ENCODE measurements at places on chromosomes 7 and 10.

DNA sequence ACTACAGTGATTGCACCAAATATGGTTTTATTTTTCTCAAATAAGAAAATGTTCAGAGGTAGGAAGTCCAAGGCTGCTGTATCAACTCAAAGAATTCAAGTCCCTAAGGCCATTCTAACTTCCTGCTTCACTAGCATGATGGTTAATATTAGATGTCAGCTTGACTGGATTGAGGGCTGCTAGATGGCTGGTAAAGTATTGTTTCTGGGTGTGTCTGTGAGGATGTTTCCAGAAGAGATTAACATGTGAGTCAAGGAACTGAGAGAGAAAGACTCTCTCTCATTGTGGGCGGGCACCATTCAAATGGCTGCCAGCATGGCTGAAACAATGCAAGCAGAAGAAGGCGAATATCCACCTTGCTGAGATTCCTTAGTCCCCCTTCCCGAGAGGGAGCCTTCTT lies 77.4 kb upstream of the NRBF2 start:
- DNase-seq: no peak

GRCh38 chr7:13021566-13022300 lies 334.3 kb downstream of the ARL4A start:
- no peak for DNase-seq

DNA sequence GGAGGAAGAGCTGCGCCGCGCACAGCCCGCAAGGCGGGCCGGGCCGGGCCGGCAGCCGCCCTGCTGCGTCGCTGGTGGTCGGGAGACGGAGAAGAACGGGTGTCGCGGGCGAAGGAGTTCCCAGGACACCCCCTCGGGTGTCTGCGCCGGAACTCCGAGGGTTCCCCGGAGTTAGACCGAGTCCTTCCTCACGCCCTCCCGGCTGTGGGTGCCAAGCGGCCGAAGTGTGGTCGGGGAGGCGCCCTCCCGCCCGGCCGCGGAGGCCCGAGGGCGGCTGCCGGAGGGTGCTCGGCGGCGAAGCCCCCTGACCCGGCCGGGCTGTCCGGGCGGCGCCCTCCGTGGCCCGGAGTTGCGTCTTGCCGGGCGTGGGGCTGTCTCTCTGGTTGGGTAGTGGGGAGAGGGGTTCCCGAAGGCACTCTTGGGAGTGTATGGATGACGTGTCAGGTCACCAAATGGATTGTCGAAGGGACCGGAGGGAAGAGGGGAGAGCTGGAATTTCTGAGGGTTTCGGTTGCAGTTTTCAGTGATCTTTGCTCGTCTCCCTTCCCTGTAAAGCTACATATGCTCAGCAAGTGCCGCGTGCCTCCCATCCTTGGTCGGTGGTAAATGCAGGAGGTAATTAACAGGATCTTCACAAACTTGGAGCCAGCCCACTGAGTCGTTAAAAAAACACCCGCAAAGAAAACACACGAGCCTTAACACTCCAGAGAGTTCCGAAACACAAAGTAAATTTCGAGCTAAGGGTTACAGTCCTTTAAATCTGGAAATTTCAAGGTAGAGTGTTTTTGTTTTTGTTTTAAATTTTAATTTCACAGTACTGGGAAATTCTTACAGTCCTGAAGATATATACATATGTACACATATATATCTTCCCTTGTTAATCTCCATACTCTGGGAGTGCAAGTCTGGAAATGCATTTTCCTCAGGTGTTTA lies 871 bp downstream of the ST7 start:
- peak; percentile 81 for DNase-seq

DNA sequence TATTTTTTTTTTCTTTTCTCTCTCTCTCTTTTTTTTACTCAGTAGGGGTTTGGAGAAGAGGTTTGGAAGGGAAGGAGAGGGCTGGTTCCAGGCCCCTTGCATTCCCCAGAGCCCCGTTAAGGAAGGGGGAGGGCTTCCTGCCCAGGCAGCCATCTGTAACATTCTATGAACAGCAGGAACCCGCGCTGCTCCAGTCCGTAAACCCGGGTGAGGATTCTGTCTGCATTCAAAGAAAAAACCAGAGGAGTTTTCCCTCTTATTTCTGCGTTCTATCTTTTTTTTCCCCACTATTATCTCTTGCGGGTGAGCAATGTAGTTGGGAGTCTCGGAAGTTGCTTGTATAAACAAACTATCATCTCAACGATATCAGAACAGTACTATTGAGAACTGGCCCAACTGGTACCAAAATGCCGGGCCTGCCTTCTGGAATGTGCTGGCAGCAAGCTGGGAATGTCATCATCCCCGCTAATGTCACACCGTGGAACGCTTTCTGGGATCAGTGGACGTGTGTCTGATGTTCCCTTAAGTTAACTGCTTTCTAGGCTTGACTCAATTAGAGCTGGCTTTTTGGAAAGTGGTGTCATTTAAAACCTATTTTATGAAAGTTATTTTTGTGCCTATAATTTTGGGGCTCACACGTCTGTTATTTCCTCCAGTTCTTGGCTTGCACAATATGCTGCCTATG lies 153.1 kb upstream of the MEOX2 start:
- DNase-seq: peak; percentile 85

GRCh38 chr10:102611514-102612087 lies 32.7 kb upstream of the TRIM8 start:
- DNase-seq: no peak

GRCh38 chr7:18796216-18796615 lies 300.7 kb downstream of the HDAC9 start:
- DNase-seq: no peak

- DNase-seq: peak; percentile 30
These were observed 621 bp upstream of the MORN4 start for GRCh38 chr10:97633921-97634320.

GRCh38 chr7:135917721-135918120 lies 59.4 kb downstream of the MTPN start:
- no peak for DNase-seq

DNA sequence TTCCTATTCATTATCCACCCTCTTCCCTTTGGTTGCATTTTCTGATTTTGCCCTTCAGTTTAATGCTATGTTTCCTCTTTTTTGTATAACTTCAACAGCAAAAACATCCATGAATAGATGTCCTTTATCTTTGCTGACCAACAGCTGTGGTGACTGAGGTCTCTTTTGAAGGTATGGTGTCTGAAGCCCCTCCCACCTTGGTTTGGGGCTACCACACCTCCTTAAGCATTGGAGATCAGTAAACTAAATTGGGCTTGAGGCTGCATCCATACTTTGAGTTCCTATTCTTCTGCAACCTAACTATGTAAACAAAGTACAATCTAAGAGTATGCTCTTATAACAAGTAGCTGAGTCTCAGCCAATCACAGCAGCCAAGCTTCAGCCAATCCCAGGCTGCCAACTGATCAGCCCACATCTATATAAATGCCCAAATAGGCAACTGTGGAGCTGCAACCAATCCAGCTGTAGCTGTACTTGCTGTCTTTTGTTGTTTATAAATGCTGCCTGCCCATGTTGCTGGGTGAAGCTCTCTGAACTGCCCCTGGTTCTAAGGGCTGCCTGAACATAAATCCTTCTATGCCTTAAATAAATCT lies 69.4 kb upstream of the PDLIM1 start:
- DNase-seq: peak; percentile 18

DNA sequence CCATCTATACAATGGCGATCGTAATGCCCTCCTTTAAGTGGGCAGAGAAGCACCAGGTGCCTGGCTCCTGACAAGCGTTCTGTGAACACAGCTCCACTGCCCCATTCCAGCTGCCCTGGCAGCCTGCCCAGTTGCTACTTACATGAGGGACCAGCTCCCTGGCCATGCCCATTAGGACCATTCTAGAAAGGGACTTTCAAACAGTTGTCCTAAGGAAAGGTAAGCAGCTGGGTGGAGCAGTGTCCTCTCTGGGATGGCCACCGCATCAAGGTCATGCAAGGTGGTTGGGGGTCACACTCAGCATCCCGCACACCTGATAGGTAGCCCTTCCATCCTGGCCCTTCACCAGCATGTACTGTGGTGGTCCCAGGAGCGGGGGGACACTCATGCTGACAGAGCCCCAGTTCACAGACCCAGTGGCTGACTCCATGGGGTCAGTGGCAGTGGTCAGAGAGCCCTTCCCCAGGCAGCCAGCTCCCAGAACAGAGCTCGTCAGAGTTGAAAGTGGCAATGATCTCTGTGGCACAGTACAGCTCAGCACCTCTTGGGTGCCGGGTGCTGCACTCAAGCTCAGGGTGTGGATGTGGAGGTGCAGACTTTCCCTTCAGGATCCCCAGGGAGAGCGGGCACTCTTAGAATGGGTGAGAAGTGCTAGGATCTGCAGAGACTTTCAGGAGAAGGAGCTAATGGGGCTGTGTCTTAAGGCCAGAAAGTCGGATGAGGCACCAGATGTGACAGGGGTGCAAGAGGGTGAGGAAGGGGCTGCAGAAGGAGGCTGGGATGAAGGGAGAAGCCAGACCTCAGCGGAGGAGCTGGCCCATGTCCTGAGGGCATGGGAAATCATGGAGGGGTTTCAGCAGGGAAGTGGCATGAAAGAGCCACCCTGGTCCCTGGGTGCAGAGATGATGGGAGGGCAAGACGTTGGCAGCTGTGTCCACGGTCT lies 10.9 kb downstream of the MMRN2 start:
- DNase-seq: no peak

GRCh38 chr10:113959383-113959760 lies 84.3 kb upstream of the ADRB1 start:
- no peak for DNase-seq

- no peak for DNase-seq
These were observed 40.5 kb upstream of the ZNF107 start for GRCh38 chr7:64625114-64626082.

GRCh38 chr10:72243822-72244437 lies 27.9 kb upstream of the ASCC1 start:
- DNase-seq: peak; percentile 23

DNA sequence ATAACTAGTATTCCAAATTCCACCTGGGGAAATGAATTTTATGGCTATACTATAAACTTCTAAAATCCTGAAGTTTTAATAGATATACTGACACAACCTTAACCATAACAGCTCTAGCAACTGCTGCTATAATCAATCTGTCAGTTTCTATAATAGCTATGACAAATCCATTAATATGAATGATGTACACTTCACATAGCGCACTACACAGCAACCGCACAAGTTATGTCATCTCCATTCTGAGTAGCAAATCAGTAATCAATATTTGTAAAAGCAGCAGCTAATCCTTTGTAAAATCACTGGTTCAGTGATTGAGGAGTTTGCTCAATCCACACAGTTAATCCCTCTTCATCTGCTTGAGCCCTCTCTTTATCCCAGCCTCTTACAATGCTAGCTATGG lies 105.3 kb downstream of the SKAP2 start:
- no peak for DNase-seq

DNA sequence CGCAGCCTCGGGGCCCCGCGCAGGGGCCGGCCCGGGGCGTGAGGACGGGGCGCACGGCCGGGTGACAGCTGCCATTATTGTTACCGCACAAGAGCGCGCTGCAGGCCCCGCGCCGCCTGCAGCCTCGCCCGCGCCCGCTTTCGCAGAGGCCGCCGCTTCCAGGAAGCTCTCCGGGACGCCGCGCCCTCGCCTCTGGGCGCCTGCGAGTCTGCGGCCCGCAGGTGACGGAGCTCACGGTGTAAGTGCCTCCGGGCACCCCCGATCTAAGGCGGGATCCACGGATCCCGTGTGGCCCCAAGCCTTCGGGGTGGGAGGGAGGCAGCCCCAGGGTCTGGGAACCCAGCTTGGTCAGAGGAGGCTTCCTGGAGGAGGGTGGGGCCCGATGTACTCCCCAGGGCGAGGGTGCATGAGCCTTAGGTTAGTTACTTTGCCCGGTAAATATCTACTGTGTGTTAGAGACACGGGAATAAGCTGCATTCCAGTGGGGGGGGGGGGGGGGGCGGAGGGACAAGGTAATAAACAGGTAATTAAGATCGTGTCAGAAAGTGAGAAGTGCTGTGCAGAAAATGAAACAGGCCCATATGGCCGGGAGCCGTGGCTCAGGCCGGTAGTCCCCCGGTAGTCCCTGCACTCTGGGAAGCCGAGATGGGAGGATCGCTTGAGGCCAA lies 638 bp downstream of the IQCE start:
- peak; percentile 48 for DNase-seq

DNA sequence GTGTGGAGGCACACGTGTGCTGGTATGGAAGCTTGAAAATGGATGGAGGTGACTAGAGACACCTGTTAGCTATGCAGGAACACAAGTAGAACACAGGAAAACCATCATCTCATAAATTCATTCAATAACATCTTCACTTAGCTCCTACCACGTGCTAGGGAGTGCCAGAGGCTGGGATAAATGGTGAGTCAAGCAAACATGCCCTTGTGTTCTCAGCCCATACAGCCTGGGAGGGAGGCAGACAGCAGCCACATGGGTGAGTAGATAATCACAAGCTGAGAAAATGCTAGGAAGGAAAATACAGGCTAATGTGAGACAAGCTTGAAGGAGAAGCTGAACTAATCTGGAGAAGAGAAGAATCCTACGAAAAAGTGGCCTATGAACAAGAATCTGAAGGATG lies 468.0 kb upstream of the ZMIZ1 start:
- DNase-seq: no peak

GRCh38 chr7:46291601-46292150 lies 370.6 kb upstream of the IGFBP3 start:
- no peak for DNase-seq

GRCh38 chr10:42970451-42971250 lies 106.2 kb upstream of the RET start:
- no peak for DNase-seq

DNA sequence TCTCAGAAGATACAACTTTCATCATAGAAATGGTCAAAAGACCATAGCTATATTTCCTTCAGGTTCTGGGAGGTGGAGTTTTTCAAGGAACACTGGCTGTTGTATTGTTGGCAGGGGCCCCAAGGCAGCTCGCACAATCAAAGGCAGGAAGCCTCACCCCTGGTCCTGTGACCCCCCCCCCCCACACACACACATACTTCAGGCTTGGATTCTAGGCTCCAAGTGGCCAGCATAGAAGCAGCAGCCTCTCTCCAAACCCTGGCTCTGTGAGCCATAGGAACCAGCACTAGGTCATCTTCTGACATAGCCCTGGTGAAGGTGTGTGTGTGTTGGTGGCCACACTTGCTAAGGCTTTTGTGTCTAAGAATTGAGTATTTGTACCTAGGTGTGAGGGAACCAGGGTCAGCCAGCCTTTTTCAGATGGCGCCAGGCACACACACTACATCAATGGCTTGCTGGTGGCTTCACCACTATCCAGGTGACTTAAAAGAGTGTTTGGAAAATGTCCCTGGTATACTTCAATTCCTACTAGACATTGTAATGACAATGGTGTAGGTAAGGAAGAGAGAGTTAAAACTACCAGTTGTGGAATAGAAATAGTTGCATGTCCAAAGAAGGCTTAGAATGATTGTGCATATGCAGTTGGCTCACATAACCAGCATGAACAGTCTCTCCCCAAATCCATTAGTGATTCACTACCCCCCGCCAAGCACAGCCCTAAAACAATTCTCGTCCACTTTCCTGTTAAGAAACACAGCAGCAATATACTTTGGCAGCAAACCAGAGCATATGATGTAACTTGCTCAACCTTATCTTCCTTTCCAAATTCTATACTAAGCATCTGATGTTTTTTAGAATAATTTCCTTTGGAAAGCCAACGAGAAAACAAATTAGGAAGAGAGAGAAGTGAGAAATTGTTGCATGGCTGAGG lies 91.3 kb downstream of the AVL9 start:
- DNase-seq: no peak

Data from ELF-1 (cell line).